ENCODE measurements at places on chromosomes 4 and X.

DNA sequence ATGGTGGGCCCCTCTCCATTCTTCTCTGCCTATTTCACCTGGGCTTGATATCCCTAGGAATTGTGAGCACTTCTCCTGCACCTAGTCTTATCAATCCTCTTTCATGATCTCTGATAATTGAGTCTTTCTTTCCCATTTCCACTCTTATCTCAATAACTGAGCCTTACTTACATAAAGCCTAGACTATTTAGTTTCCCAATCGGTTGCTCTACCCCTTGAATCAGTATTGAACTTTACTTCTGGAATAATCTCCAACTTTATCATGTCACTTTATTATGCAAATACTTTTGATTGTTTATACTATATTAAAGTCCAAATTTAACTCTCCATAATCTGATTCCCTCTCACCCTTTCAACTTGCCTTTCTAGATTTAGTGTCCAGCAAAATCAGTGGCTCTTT, 222.7 kb downstream of the SPRY1 start:
- no peak for DNase-seq

DNA sequence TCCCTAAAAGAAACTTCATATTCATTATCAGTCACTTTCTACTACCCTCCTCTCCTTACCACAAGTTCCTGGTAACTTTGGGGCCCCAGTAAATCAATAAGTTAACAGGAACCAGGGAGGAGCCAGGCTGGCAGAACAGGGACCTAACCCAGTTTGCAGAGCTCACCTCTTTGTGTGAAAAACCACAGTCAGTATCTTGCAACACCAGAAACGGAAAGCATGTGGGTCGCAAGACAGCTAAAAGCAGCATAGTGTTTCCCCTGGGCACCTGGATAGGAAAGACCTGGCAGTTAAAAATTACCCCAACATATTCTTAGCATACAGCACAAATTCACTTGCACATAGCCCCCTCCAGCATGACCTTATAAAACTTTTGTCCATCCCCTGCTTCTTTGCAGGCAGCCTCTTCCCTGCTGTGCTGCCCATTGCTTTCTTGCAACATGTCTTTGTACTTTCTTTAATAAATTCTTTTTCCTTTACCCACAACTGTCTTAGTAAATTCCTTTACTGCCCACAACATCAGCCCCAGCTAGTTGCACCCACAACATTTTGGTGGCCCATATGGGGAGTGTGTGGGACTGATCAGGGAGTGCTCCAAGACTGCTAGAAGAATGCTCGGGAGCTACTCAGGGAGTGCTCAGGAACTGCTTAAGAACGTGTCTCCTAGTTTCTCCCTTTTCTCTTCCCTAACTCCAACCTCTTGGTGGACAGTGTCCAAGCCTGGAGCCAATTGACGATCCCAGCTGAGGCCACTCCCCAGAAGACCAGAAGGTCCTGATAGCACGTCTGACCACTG, 83.4 kb downstream of the MSN start:
- no peak for DNase-seq

DNA sequence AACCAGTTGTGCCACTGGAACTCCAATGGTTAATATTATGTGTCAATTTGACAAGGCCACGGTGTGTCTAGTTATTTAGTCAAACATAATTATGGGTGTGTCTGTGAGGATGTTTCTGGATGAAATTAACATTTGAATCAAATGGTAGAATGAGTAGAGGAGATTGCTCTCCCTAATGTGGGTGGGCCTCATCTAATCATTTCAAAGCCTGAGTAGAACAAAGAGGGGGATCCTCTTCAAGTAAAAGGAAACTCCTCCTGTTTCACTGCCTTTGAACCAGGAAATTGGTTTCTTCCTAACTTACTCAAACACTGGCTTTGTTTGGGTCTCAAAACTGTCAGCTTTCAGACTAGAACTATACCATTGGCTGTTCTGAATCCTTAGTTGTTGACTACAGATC, 1692.1 kb downstream of the PCDH19 start:
- no peak for DNase-seq

DNA sequence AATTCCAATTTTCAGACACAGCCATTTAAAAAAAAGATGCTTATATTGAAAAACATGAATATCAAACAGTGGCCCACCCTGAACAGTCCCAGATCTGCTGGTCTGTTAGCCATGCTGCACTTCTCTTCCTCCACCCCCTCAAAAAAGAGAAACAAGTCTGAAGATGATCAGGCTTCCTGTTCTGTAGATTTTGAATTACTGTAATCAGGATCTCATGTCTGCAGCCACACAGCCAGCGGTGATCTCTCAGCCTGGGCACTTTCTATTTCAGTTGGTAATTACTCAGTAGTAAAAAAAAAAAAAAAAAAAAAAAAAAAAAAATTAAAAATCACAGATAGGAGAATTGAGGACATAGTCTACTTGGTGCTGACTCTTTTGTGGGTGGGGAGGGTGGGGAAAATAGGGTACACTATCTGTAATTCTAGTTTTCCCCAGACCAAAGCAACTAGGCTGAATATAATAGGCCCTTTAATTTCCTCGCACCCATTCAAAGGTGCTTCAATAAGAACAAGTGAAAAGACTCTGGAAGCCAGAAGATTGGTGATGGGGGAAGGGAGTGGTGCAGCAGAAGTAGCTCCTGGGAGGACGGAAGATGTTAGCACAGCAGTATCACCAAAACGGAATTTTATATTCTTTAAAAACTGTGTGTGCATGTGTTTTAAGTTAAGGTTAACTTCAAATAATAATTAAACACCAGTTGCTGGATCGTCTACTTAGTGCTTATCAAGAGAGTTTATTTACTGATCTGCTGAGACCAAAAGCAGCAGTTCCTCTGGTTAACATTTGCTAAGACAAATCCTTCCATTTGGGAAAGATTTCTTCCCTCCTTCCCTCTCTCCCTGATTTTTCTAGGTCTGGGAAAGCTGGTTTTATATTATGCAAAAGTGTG, 47.0 kb downstream of the SPRY1 start:
- DNase-seq = no peak

DNA sequence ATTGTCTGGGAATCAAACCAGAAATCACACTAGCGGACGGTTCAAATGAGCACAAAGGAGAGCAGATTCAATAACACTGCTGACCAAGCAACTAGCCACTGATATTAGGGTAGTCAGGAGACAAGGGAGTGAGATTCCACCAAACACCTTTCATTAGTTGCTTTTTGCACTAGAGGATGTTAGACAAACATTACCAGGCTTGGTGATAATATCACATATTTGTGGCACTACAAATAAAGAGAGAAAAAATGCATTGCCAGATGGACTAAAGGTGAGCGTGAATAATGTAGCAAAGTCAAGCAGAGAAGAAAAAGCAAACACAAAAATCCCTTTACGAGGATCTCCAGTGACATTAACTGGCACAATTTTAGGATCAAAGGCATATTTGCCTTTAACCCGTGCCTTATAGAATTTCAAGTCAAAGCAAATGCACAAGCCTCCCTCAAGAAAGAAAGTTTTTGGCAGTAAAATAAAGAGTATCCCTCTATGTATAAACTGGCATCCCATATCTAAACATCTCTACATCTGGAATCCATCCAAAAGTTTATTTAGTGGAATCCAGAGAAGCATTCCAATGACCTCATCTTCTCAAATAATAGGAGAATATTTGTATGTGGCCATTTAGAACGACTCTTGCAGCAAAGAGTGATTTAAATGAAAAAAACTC, 290.9 kb downstream of the KCTD8 start:
- no peak for DNase-seq

DNA sequence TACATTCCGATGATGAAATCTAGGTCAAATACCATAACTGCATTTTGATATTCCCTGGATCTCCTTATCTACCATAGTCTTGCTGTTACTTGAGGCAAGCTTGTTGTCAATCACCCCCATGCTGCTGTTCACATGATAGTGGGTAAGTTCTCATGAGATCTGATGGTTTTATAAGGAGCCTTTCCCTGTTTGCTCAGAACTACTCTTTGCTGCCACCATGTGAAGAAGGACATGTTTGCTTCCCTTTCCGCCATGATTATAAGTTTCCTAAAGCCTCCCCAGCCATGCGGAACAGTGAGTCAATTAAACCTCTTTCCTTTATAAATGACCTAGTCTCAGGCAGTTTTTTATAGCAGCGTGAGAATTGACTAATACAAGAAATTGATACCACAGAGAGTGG, 432.0 kb downstream of the GLUD2 start:
- DNase-seq = no peak

GRCh38 chr4:121464854-121465253, 84.0 kb upstream of the QRFPR start:
- DNase-seq = no peak

- DNase-seq = no peak
Observed at GRCh38 chr4:71272976-71273375, 65.8 kb upstream of the SLC4A4 start.

DNA sequence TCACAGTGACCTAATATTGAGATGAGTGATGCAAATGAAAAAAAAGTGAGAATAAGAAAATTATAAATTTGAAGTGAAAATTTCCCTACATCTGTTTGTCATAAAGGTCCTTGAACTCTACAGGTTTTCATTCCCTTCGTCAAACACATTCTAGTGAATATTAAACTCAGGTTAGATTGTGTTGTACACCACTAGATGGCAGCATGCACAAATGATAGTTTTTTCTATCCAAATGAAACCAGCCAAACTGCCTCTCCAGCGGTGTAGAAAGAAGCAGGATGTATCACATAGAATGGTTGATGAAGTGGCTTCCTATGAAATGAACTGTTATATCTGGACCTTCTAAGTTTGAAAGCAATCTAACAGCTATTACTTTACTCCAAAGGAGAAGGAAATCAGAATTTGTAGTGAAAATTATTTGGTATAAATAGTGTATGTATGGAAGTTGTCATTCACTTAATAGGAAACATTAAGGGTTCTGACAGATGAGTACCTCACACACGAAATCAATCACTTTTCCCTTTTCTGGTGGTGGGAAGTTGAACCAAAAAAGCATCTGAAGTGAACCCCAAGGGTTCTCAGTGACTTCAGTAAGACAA, 382.7 kb downstream of the UNC5C start:
- DNase-seq = no peak

DNA sequence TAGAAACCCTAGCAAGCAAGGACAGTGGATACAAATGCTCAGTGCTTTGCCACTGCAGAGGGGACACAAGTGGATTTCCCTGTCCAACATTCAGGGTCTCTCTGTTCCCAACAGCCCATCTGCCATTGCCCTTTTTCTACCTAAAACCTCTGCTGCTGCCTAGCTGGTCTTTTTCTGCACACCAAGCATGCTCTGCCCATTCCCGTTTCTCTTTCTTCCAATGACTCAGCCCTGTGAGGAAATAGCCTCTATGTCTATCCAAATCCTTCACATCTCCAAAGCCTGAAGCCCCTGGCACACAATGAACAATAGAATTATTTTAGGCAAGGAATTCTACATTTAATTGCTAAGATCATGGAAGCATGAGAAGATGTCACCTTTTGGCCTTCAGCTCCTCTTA, 5.7 kb upstream of the AMELX start:
- DNase-seq = no peak

GRCh38 chr4:73593631-73594241, 26.5 kb downstream of the RASSF6 start:
- DNase-seq = no peak

GRCh38 chr4:744212-744841, 38.7 kb downstream of the PCGF3 start:
- DNase-seq = no peak

DNA sequence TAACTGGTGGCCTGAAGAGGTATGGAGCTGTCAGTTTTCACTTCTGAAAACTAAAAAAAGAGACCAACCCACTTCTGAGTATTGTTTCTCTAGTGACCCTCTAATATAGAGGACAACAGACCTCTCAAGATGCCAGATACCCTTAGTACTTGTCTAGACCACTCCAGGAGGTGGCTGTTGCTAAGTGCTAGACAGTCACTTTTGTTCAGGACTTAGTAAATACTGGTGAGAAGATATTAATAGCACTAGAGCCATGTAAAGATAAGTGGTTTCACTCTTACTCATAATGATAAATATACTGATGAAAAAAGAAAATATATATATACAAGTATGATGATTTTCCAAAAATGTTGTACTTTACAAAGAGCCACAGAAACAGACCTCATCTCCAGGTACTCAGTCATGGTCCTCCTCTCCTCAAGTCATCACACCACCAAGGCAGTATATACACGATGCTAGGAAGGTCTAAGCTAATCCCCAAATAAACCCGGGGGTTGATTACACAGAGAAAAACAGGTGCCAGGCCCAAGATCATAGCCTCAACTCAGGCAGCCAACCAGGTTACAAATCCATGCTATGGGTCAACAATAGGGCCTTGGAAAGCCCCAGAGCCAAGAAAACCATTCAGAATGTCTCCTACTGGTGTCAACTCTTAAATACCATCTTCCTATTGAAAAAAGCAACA, 66.9 kb downstream of the ARHGEF9 start:
- DNase-seq = no peak

GRCh38 chr4:100547541-100548199, 29.8 kb upstream of the EMCN start:
- no peak for DNase-seq

- DNase-seq = no peak
Observed at GRCh38 chrX:30643313-30643821, 9.9 kb upstream of the GK start.

- no peak for DNase-seq
Observed at GRCh38 chrX:320126-320783, 1.7 kb upstream of the GTPBP6 start.

DNA sequence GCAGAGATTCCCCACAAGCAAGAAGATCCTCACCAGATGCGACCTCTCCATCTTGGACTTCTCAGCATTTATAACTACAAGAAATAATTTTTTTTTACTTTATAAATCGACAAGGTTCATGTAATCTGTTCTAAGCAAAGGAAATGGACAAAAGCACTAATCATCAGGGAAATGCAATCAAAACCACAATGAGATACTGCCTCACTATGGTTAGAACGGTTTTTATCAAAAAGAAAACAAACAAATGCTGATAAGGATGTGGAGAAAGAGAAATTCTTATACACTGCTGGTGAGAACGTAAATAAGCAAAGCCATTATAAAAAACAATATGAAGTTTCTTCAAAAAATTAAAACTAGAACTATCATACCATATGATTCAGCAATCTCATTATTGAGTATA, 1382.6 kb downstream of the ARAP2 start:
- DNase-seq = no peak

DNA sequence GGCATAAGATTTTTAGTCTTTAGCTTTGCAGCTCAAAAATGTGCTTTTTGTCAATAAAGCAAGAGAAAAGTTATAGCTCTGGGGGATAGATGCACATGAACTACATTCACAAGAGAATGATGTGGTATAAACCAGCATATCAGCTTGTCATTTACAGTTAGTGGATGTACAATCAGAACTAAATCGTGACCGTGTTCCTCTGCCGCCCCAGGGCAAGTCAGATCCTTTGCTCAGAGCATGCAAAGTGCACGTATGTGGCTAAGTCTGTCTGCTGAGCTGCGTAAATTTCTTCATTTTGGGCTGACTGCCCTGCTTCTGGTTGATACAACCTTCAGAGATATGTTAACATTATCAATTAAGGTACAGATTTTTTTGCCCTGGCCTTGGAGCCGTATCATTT, 9.3 kb downstream of the PGM2 start:
- DNase-seq = no peak

DNA sequence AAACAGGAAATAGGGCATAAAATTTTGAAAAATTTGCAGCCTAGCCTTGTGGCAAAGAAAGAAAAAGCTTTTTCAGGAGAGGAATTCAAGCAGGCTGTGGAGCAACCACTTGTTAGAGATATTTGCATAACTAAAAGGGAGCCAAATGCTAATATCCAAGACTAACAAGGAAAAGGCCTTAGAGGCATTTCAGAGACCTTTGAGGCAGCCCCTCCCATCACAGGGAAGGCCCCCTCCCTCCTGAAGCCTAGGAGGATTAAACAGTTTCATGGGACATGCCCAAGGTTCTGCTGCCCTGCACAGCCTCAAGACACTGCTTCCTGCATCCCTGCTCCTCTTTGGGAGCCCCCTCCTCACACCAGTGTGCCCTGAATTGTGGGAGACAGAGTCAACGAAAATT, 275.4 kb upstream of the SFRP2 start:
- no peak for DNase-seq

Measured in right atrium auricular region (tissue), 2 donors.